ENCODE measurements at places on chromosomes 2 and 18.
A peak's percentile ranks its signal among the peaks of the same experiment; 100 is the strongest.

GRCh38 chr2:175926272-175926671 is 75.8 kb downstream of the LNPK start:
- DNase-seq: no peak

GRCh38 chr2:217626926-217627325 is 375.9 kb downstream of the TNS1 start:
- DNase-seq: no peak

DNA sequence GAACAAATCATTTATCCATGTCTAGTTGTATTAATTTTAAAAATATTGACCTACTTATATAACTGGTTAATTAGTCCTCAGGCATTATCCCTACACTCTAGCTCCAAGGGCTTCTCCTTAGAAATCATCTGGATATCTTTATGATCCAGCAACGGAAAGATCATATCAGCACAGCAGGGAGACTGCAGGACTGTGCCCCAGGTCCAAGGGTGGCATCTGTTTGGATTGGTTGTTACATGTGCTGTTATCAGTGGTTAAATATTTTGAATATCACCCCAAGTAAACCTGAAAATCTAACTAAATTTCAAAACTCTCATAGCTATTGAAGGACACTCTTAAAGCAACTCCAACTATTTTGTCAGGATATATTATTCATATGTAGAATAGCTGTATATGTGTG is 556.2 kb upstream of the ZEB2 start:
- no peak for DNase-seq

GRCh38 chr2:207683879-207684627 is 27.4 kb upstream of the CCNYL1 start:
- no peak for DNase-seq

DNA sequence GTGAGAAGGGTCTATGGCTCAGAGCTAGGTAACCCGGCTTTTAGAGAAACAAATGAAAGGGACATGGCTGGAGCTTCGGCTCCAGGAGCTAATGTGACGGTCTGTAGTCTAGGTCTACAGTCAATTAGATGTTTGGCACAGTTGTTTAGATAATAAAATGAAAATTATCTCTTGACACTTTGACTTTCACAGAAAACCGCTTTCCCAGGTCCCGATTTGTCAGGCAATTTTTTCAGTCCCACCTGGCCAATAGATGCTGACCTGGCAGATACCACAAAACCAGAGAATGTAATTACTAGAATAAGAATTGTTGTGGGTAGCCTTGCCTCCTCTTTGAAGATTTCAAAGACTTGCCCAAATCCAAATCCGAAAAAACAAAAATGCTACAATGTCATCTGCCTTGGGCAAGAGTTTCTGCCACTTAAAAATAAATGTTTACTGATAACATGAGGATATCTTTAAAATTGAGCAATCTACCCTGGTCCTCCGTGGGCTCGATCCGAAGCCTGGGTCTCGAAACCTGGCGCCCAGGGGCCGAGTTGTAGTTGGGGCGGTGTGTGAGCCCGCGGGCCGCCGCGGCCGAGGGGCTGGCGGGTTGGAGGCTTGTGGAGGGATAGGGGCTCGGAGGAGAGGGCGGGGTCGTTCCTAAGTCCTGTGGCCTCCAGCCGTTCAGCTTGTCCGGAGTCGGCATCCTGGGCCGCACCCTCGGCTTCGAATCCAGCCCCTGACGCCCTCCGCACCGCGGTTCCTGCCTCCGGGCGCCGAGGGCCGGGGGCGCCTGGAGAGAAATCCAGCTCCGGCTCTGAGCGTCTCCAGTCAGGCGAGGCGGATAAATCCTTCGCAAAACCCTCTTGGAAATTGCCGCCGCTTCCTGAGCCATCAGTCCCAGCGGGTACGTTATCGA is 2.3 kb downstream of the EMX1 start:
- peak; percentile 70 for DNase-seq

- DNase-seq: no peak
Observed at GRCh38 chr18:75656035-75656434, 228.5 kb upstream of the SMIM21 start.

GRCh38 chr2:31020713-31021112 is 117.5 kb downstream of the GALNT14 start:
- DNase-seq: peak; percentile 31

- DNase-seq: no peak
Observed at GRCh38 chr2:143819190-143819735, 690.0 kb downstream of the ARHGAP15 start.

- peak; percentile 47 for DNase-seq
Observed at GRCh38 chr2:135818937-135819610, 17.9 kb downstream of the LCT start.

DNA sequence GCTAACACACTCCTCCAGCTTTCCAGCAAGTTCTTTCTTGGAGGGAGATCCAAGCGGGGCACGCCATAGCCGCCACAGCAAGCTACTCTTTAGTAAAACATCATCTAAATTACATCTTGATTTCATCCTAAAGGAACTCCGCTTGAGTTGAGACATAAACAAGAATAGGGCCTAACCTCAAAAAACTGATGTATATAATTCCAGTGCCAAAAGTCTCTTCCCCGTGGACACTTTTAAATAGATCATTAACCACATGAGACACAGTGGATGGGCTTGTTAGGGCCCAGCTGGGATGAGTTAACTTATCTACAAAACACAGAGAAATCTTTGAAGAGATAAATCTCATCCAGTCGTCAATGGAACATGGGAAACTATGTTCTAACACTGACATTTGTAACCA is 20.8 kb upstream of the MLPH start:
- no peak for DNase-seq

- no peak for DNase-seq
Observed at GRCh38 chr2:205834796-205835195, 152.5 kb downstream of the NRP2 start.

DNA sequence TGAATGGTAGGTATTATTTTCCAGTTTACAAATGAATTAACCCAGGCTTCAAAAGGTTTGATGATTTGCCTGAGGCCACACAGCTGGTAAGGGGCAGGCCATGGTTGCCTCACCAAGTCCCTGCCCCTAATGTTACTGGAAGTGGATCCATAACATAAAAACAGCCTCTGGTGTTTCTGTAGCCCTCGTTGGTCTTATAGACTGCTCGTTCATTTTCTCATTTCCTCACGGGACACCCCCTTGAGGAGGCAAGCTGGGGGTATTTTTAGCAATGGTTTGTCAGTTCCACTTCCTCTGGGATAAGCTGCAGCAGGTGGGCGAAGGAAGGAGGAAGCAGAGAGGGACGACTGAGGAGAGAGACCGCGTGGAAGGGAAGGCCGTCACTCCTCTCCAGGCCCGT is 32.9 kb upstream of the NDUFV2 start:
- no peak for DNase-seq

- no peak for DNase-seq
Observed at GRCh38 chr2:234976479-234977227, 24.8 kb downstream of the SH3BP4 start.

DNA sequence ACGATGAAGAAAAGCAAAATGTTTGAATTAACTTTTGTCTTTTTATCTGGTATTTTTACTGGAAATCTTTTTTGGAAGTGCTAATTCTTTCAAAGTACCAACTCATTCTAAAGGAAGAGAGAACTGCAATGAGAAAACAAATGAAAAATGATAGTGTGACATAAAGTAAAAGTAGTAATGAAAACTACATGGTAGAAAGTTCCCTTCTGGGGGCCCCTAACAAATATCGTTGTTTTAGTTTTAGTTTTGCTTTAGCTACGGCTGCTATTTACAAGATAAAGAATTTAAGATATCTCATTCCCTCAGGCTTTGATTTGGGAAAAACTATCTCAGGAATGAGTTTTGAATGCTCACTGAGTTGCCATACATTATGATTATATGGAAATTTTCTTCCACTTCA is 161.4 kb downstream of the XIRP2 start:
- no peak for DNase-seq

GRCh38 chr2:194380011-194380410 is 1277.0 kb upstream of the SLC39A10 start:
- no peak for DNase-seq

- no peak for DNase-seq
Observed at GRCh38 chr18:58937071-58937886, 72.6 kb downstream of the ZNF532 start.

GRCh38 chr2:190158798-190159434 is 96.4 kb upstream of the MSTN start:
- peak; percentile 32 for DNase-seq

- DNase-seq: no peak
Observed at GRCh38 chr2:148814860-148815419, 60.1 kb upstream of the KIF5C start.

- no peak for DNase-seq
Observed at GRCh38 chr2:21451403-21451802, 327.6 kb downstream of the TDRD15 start.

- no peak for DNase-seq
Observed at GRCh38 chr2:160419776-160420505, 73.7 kb downstream of the RBMS1 start.

GRCh38 chr18:51437280-51438271 is 240.1 kb upstream of the MEX3C start:
- no peak for DNase-seq

DNA sequence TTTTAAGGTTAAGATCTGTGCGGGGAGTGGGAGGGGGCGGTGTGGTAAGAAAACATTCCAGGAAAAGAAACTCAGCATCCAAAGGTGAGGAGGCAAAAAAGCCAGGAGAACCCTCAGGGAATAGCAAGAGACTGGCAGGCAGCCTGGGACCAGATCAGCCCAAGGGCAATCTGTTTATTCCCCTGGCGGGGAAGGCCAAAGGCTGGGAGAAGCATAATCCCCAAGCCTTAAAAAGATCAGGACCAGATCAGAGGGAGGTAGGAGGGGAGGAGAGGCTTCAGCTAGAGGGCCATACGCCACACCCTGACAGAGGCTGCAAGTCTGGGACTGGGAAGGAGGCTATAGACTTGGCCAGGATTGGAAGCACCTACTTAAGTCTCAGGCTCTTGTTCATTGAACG is 163.0 kb upstream of the PXDN start:
- peak; percentile 98 for DNase-seq

DNA sequence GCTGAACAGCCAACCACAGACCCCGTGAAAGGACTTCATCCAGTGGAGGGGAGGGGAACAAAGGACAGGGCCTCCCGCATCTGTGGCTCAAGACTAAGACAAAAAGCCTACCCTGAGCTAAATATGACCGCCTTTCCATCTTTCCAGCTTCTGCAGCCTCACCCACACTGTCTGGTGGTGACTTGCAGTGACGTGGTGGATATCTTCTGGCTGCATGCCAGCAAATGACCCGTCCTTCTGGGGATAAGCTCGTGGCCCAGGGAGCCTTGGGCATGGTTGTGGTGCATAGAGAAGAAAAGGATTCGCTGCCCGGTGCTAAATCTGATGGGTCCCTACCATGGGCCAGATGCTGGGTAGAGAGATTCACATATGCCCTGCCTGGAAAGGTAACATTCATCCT is 8.7 kb upstream of the NGEF start:
- no peak for DNase-seq

DNA sequence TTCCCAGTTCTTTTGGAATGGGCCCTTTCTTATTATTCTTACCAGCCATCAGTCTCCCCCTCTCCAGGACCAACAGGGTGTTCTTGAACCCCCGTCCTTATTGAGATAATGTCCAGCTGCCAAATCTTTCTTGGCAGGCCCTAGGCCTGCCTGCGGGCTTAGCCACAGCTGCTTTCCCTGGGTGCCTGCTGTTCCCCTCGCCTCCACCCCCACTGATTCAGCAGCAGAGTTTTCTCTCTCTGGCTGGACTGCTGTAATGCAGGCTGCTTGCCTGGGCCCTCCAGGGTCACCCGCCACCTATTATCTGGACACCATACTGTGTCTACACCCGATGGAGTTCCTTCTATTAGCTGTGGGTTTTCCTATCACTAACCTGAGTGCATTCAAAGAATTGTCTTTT is 395.4 kb upstream of the ATP5MC3 start:
- DNase-seq: peak; percentile 27

DNA sequence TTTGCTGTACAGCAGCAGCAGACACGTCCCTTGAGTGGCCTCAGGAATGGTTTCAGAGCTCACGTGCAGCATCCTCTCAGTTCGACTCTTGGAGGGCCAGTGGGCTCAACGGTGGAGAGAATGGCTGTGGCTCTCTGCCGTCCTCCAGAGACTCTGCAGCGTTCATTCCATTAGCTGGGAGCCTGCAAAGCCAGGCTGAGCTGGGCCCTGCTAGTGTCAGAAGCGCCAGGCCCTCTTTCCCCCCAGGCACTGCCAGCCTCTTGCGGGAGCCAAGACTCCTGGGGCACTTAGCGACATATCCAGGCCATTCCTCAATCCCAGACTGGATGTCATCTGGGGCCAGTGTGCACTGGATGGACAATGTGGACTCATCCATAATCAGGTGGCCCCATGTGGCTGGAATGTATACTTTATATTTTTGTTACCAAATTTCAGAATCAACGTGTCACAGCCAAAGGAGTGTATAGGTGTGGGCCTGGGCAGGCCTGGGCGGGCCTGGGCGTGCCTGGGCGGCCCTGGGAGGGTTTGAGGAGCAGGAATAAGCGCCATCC is 125.1 kb upstream of the EPAS1 start:
- DNase-seq: no peak
